Tibial nerve (tissue), 4 donors: ENCODE measurements at places on chromosomes 12 and 14. TPM values are rescaled to one million over a fixed set of nuclear protein-coding genes. Genes with fewer than 3 reads are reported as not detected.

The SPIC gene
- not detected for total RNA-seq

The KRT78 gene
- not detected for total RNA-seq

DNA sequence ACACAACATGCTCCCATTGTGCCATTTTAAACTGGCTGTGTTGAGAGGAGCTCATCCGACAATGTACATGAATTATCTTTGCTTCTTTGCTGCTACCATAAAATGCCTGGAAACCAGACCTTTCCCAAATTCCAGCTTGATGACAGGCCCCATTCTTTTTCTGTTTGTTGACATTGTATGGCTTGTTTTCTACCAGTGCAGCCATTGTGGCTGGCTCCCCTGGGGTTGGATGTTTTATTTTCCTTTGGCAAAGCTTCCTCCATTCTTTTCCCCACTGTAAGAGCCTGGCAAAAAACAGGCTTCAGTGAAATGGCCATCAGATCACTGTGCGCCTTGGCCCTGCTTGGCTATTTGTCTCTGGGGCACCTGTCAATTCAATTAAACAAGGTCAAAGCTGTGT is 532.5 kb downstream of the VRK1 start:
- H3K36me3 ChIP-seq: no peaks in the 10 kb centered on the region
- no peaks in the 10 kb centered on the region for H3K27me3 ChIP-seq
- no peak overlapping the region for H3K4me3 ChIP-seq
- no peak overlapping the region for H3K27ac ChIP-seq
- no peaks in the 10 kb centered on the region for H3K4me1 ChIP-seq
- no peak for DNase-seq

- H3K4me3 ChIP-seq: peak overlapping the region; percentile 68
- H3K27me3 ChIP-seq: no peaks in the 10 kb centered on the region
- no peak for DNase-seq
- no peaks in the 10 kb centered on the region for H3K4me1 ChIP-seq
Measured at GRCh38 chr12:131894981-131895639, 688 bp downstream of the ULK1 start.

DNA sequence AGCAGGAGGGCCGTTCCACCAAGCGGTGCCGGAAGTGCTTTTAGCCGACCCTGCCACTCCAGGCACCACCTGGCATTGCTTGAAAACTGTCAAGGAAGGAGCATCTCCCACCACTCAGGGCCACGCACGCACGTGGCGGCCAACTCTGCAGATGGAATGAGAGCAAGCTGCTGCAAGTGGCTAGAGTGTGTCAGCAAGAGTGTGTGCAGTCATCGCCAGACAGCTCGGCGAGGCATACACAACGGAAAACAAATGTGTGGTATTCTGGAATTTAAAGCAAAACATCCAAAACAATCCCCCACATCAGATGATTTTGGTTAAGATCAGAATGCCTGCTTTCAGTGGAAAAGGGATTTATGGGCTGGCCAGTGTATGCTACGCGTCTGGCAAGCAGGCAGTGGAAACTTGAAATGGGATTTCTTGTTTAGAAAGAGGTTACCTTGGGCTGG is 11.2 kb downstream of the CD9 start:
- peak overlapping the region; percentile 94 for H3K27ac ChIP-seq
- no peaks in the 10 kb centered on the region for H3K36me3 ChIP-seq
- peaks cover 61% of the 10 kb centered on the region for H3K4me1 ChIP-seq
- DNase-seq: no peak
- no peaks in the 10 kb centered on the region for H3K27me3 ChIP-seq

- H3K36me3 ChIP-seq: peaks cover 2% of the 10 kb centered on the region
- no peaks in the 10 kb centered on the region for H3K27me3 ChIP-seq
- no peak overlapping the region for H3K4me3 ChIP-seq
- H3K4me1 ChIP-seq: peaks cover 13% of the 10 kb centered on the region
- DNase-seq: no peak
Measured at GRCh38 chr12:51076236-51076930, 7.0 kb downstream of the CSRNP2 start.

DNA sequence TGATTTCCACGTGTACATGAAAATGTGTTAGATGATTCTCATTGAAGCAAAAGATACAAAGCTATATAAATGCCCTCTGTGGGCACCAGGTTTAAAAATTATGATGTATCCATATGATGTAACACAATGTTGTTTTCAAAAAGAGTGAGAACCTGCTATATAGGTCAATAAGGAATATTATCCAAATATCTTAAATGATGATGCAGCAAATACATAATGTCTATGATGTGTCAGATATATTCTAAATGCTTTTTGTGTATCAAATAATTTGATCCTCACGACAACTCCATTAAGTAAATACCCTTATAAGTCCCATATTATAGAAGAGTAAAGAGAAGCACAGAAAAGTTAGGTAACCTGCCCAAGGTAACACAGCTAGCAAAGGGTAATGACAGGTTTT is 393.0 kb upstream of the DCN start:
- no peak overlapping the region for H3K27ac ChIP-seq
- H3K4me1 ChIP-seq: no peaks in the 10 kb centered on the region
- no peak for DNase-seq
- H3K4me3 ChIP-seq: no peak overlapping the region

DNA sequence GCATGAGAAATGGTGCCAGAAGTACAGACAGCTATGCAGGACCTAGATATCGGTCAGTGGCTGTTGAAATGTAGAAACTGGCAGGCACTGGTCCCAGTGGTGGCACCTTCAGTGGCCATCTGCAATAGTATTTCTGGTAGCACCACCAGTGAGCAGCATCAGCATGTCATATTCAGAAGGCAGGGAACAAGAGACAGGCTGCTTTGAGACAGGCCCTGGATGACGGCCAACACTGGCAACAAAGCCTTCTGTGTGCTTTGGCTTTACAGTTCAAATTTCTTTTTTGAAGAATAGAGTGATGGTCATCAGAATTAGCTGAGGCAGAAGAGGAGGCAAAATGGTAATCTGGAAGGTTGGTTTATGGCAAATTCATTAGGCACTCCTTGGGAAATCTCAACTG is 273.4 kb upstream of the SLC16A7 start:
- H3K4me3 ChIP-seq: no peak overlapping the region
- H3K27me3 ChIP-seq: no peaks in the 10 kb centered on the region
- no peak overlapping the region for H3K27ac ChIP-seq
- H3K36me3 ChIP-seq: no peaks in the 10 kb centered on the region
- H3K4me1 ChIP-seq: no peaks in the 10 kb centered on the region

GRCh38 chr14:90453401-90453951 is 56.6 kb downstream of the CALM1 start:
- peak overlapping the region; percentile 43 for H3K4me3 ChIP-seq
- no peaks in the 10 kb centered on the region for H3K4me1 ChIP-seq
- peak overlapping the region; percentile 88 for H3K27ac ChIP-seq
- H3K36me3 ChIP-seq: no peaks in the 10 kb centered on the region
